HEK293T (cell line): ENCODE measurements at places on chromosomes 13 and 19.

- no peak for DNase-seq
Observed at GRCh38 chr19:19385896-19386869, 19.3 kb upstream of the GATAD2A start.

DNA sequence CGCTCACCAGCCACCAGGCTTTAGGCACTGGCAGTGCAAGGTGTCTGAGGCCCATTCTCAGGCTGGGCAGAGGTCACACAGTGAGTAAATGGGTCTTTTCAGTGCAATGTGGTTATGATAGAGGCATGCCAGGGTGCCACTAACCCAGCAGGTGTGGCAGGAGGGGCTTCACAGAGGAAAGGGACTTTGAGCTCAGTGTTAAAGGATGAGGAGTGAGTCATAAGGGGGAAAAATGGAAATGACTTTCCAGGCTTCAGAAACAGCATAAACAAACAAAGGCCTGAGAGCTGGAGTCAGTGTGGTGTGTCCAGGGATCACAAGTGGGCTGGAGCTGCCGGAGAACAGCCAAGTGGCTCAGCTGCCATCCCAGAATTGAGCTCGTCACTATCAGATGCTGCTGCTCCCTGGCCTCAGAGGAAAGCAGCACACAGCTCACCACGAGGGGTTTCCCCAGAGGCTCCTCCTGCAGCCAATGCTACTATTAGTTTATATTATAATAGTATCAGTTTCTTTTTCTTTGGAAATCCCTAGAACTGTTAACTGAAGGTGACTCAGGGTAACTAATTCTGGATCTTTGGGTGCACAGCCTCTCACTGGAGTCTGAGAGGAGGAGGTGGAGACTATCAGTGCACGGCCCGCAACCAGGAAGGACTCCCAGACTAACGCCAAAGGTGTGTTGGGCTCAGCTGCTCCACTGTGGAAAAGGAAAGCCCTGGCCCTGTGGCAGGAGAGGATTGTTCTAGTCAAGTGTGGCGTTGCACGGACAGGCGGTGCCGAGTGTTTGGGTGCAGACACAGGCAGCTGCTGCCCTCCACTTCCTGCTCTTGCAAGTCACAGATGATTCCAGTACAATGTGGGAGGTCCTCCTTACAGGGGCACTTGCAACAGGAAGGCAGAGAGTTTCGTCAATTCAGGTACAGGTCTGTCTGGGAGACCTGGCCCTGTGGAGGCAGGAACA is 39.5 kb downstream of the DHRS12 start:
- no peak for DNase-seq

DNA sequence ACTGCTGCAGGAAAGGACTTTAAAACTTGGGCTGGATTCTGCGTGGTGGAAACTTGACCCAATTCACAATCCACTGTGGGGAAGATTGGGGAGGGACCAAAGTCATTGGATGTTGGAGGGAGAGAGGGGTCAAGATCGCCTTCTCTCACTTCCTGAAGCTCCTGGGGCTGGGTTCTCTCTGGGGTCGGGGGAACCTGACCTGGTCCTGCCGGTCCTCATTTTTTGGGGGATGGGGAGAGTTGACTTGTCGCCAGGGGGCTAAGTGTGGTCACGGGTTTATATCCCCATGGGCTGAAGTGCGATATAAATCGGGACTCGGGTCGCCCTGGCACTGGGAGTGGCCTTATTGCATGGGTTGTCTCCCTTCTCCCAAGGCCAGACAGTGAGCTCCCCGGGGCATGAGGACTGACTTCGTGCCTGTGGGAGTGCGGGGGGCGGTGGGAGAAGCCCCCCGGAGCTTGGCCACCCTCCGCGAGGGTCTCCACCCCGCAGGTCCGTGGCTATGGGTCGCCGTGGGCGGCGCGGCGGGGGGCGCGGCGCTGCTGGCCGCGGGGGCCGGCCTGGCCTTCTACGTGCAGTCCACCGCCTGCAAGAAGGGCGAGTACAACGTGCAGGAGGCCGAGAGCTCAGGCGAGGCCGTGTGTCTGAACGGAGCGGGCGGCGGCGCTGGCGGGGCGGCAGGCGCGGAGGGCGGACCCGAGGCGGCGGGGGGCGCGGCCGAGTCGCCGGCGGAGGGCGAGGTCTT is 6.3 kb downstream of the ICAM5 start:
- DNase-seq, result no peak

DNA sequence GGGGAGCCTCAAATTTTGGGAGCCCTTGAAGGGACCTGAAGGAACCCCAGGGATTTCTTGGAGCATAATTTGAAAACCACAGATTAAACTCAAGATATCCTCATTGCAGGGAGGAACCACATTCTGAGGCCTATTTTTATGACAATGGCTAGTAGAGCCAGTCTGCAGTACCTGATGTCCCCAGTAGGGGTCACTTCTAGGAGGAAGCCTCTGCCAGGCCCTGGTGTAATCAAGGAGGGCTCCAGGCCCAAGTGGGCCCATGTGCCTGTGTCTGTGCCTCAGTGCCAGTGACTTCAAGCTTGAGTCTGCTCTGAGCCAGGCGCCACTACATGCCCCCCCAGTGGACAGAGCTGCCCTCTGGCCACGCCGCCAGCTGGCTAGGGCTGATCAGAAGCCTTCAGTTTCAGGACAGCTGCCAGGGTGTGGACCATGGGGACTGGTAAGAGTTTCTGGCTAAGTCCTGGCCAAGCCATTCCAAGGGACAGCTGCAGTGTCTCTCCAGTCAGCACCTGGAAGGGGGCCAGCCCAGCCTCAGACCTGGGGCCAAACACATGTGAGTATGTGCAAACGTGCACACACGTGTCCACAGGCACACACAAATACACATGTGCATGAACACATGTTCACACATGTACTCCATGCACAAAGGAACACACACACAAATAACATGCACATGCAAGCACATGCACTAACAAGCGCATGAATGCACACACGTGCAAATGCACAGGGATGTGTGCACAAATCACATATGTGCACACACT is 20.5 kb upstream of the SLC7A10 start:
- no peak for DNase-seq

DNA sequence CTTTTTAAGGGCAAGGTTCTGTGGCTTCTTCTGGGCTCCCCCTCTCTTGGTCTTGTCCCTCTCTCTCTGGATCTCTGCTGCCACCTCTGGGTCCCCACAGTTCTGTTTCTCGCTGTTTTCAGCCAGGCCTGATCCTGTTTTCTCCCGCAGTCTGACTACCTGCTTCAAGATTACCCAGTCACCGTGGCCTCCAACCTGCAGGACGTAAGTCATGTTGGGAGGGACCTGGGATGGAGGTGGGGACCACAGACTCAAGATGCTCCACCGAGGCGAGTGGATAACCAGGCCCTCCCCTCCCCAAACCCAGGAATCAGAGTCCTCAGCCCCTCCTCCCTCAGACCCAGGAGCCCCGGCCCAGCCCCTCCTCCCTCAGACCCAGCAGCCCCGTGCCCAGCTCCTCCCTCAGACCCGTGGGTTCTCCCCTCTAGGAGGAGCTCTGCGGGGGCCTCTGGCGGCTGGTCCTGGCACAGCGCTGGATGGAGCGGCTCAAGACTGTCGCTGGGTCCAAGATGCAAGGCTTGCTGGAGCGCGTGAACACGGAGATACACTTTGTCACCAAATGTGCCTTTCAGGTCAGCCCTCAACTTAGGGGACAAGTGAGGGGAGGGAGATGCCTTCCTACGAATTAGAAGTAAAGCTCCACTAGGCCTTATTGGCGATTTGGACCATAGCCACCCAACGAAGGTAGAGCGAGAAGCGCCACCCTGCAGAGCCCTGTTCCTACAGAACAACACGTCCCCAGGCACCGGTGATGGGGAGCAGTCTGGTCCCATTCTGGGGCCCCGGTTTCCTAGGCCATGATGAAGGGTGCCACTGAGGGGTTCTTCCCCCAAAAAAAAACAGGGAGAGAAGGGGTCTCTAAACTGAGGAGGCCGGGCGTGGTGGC is 2.2 kb downstream of the FLT3LG start:
- DNase-seq, result peak; percentile 75

DNA sequence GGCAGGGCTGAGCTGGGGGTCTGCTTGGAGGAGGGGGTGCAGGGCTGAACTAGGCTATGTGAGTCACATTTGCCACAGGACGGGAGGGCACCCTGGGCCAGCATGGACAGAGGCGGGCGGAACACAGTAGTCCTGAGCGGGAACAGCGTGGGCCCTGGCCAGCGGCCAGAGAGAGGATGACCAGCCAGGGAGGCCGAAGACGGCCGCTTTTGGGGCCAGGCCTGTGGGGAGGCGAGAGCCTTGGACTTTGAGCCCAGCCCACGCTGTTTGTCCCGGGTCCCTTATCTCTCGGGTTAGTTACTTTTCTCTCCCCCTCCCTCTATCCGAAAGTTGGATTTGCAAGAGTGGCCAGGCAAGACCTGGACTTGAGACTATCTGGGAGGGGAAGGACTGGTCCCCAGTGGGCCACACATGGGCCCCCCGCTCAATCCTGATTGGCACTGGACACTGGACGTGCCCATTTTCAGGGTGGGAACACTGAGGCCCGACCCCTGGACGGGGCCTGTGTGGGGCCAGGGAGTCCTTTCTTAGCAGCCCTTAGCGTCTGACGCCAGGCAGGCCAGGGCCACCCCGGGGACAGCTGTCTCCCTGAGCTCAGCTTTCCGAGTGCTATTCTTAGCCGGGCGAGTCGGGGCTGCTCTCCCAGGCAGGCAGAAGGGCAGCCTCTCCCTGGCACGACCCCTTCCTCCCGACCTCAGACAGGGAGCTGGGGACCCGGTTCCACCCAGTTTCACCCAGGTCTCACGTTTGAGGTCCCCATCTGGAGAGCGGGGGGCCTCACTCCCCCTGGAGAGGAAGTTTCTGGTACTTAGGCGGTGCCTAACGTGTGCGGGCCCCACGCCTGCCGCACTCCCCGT is 833 bp downstream of the GAMT start:
- peak; percentile 32 for DNase-seq

GRCh38 chr19:7287722-7288121 is 6.5 kb downstream of the INSR start:
- DNase-seq, result no peak
